Fibroblast of skin of left biceps (primary cell): ENCODE measurements at places on chromosomes 1 and 21.

DNA sequence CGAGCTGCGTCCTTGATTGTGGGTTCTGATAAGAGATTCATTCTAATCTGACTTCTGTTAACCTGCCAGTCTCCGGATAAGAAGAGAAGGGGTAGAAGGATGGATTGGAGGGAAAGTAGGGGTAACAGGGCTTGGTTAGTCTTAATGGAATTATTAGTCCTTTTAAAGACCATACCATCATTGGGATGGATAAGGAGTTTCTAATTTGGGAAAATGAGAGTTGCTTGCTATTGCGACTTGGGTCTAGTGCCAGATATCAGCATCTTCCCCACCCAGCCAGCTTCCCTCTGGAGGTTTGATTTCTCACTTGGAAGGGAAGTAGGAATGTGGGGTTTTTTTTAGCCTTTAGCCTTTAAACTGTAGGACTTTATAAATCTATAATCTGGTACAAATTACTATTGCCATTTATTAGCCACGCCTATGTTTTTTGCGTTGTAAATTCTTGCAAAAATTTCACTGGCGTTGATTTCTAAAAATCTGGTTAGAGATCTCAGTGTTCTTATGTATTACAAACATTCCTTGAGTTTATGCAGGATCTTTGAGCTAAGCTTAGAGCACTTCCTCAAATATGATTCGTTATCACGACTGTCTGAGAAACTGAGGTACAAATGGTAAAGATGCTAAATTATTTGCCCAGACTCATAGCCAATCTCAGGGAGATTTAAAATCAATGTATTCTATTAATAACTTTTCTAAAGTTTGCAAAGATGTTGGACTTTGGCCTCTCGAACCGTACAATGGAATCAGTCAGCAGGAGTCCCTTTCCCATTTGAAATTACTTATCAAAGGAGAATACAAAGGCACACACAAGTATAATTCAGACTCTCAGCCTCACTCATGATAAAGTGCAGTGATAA, 1.3 kb downstream of the FAM20B start:
- DNase-seq = no peak

GRCh38 chr1:150362721-150363425, 1.1 kb upstream of the RPRD2 start:
- DNase-seq = no peak

- DNase-seq = no peak
These were observed 18.7 kb upstream of the SPOCD1 start for GRCh38 chr1:31834501-31834900.

GRCh38 chr1:45437323-45437722, 53.6 kb downstream of the TESK2 start:
- no peak for DNase-seq

DNA sequence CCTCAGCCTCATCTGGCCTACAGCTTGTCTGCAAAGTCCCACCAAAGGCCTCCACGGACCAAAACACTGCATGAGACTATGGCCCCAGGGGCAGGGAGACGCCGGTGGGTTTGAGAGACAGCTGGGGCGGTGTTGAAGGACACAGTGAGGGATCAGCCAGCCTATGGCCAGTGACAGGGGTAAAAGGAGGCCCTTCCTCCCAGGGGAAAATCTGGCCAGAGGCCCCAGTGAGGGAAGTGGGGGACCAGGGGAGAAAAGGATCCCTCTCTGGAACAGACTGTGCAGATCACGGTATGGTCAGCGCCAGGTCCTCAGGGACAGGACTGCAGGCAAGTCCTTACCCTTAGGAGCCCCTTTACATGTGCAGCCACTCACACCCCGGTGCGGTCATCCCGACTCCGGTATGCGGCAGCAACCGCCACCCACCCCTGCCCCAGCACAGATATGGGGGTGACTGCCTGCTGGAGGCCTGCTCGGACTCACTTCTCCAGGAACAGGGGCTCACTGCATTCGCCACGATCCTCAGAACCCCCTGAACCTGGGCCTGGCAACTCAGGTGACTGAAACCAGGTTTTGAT, 1.3 kb downstream of the CERS2 start:
- no peak for DNase-seq
